ENCODE measurements at places on chromosomes 16 and 17.

- no peak for DNase-seq
Measured at GRCh38 chr16:15572329-15573001, 70.5 kb downstream of the MARF1 start.

GRCh38 chr17:57874434-57875289, 24.8 kb upstream of the MRPS23 start:
- DNase-seq, result no peak

GRCh38 chr17:77352441-77352840, 211.7 kb downstream of the SEC14L1 start:
- DNase-seq, result no peak

- DNase-seq, result no peak
Measured at GRCh38 chr17:48522031-48522653, 8.7 kb downstream of the HOXB1 start.

DNA sequence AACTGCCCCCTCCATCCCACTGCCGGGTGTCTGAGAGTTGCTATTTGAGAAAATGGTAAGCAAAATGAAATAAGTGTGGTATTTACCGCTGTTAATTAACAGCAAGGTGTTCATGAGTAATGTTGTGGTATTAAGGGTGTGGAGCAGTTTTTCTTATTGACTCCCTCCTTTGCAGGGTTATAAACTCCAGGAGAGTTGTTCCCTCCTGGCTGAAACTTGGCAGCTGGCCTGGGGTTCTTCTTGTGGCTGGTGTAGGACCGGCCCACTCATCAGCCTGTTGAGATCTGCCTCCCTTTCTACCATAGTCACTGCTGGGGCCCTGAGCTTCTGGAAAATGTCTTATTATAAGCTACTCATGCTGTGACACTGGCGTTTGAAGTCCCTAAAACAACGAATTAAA, 128.6 kb downstream of the SOX9 start:
- no peak for DNase-seq

- DNase-seq, result no peak
Measured at GRCh38 chr17:35726127-35726952, 5.1 kb upstream of the RASL10B start.

DNA sequence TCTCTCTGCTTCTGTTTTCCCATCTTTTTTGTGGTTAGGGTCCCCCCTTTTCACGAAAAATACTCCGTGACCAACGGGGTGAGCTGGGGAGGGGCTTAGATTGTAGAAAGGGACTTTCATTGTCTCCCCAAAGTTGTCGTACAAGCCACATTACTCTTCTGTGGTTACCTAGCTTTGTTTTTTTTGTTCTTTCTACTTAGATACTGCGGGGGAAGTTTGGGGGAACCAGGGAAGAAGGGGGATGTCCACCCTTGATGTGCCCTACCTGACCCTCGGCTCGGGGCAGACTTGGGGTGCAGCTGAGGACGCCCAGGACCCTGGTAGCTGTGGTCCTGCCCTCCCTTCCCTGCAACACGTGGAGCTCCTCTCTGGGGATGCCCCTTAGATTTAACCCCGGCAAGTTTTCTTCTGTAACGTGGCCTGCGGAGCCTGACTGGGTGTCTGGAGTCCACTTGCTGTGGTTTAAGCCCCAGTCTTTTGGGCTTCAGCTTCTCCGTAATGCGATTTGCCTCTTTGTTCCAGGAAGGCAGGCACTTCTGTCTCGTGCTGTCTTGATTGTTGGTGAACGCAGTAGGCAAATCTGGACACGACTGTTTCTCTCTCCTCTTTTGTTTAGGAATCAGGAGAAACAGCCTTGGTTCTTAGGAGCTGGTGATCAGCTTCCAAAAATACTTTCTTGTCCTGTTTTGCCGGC, 892 bp downstream of the ABCC1 start:
- no peak for DNase-seq

- peak; percentile 48 for DNase-seq
Measured at GRCh38 chr17:80892019-80892855, 99.4 kb upstream of the CHMP6 start.

GRCh38 chr17:61789872-61790271, 73.5 kb downstream of the BRIP1 start:
- DNase-seq, result no peak

DNA sequence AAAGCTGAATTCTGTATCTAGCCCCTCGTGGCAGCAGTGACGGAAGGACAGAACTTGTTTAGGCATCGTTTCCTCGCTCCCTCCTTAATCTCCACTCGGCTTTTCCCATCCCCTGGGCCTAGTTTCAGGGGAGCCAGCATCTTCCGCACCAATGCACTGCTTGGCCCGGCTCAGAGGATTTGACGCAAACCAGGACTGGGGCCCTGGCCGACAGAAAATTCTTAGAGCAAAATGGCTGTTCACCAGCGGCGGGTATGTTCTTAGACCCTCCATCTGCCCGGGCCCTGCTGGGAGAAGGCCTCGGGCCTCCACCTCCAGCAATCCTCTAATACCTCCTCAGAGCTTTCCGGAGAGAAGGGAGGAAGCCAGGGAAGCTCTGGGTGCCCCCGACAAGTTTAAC, 54.6 kb downstream of the TBC1D16 start:
- no peak for DNase-seq

GRCh38 chr16:88074041-88074440, 122.8 kb downstream of the BANP start:
- no peak for DNase-seq

DNA sequence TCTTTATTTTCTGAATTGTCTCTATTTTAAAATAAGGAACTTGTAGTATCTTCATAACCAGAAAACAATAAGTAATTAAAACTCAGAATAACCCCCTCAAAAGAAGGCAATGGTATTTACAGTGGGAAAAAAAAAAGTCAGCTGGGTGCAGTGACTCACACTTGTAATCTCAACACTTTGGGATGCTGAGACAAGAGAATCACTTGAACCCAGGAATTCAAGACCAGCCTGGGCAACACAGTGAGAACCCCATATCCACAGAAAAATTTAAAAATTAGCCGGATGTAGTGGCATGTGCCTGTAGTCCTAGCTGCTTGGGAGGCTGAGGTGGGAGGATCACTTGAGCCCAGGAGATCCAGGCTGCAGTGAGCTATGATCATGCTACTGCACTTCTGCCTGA, 33.5 kb downstream of the ADAM11 start:
- DNase-seq, result no peak

DNA sequence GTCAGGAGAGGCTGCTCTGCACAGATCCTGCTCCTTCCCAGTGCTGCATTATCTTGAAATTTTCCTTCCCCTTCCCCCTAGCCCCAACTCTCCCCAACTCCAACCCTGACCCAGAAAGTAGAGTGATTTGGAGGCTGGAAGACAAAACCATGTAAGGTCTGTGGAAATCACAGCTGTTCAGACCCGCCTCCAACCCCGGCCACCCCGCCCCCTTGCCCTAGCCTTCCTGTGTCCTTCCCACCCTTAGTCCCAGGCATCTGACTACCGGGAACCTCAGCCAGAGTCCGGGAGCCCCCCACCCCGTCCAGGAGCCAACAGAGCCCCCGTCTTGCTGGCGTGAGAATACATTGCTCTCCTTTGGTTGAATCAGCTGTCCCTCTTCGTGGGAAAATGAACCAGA, at the start of gene AOC3:
Gene AOC3 (plus strand): TSS at position 246 of the 400 bp plus-strand sequence. CDS start 145 bp downstream, at position 391.
- DNase-seq, result no peak

DNA sequence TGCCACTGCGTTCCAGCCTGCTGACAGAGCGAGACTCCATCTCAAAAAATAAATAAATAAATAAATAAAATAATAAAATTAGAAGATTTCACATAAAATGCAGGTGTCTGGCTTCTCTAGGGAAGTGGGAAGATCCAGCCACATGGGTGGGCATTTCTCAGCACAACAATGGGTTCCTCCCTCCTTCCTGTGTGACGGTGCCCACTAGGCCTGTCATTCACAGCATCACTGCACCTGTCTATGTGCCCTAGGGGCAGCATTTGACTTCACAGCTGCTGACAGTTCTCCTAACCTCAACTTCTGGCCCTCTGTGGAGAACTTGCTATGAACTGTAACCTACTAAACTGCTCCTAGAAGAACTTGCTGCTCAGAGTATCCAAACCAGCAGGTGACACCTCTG, 3.0 kb downstream of the ABHD15 start:
- no peak for DNase-seq

DNA sequence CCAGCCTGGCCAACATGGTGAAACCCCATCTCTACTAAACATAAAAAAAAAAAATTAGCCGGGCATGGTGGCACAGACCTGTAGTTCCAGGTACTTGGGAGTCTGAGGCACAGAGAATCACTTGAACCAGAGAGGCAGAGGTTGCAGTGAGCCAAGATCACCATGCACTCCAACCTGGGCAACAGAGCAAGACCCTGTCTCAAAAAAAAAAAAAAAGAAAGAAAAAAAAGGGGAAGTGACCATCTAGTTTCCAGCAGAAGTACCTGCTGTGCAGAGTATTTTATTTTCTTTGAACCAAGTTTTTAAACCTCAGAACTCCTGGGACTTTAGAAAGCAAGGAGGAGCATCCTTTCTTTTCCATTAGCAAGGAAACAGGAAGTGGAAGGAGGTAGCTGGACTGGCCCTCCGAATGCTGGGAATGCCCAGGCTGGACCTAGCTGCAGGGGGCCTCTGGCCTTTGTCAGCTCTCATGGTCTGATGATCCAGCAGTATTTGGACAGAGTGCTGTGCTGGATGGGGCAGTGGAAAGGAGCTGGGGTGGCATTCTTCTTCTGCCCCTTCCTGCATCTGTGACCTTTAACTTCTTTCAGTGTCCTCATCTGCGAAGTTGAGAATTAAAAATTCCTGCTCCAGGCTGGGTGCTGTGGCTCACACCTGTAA, 6.6 kb downstream of the GID4 start:
- no peak for DNase-seq

- no peak for DNase-seq
Measured at GRCh38 chr17:50412188-50412732, 13.8 kb upstream of the ACSF2 start.

DNA sequence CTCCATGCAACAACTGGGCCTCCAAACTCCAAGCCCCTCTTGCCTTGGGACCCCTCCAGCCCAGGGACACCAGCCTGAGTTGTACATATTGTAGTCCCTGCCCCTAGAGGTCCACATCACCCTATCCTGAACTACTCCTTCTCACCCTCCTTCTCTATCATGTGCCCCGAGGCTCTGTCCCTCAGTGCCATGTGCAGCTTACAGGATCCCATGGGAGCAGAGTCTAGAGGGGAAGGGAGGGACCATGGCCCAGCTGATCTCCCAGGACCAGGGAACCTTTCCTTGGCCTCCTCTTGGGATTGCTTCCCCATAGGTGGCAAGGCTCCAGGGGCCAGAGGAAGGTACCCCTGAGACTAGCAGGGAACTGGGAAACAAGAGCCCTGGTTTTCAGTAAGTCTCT, 35.3 kb downstream of the TMEM132E start:
- DNase-seq, result no peak

- no peak for DNase-seq
Measured at GRCh38 chr17:32527146-32527545, 40.4 kb downstream of the CDK5R1 start.

DNA sequence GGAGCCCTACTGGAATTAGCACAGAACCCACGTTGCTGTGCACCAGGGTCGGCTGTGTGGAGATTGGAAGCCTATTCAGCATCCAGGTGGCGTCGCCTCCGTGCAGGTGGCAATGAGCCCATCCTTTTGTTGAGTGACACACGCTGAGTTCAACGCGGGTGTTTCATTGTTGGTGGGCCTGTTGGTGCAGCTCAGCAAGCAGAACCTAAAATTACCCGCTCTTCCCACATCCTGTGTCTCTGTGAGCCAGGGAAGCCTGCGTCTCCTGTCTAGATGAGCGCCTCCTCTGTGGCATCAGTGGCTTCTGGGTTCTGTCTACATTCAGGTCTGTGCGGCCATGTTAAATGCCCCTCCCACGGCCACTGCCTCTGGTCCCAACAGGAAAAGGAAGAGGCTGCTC, 14.5 kb downstream of the CD2BP2 start:
- DNase-seq, result no peak

GRCh38 chr16:83392743-83393142, 415.0 kb upstream of the HSBP1 start:
- DNase-seq, result no peak

DNA sequence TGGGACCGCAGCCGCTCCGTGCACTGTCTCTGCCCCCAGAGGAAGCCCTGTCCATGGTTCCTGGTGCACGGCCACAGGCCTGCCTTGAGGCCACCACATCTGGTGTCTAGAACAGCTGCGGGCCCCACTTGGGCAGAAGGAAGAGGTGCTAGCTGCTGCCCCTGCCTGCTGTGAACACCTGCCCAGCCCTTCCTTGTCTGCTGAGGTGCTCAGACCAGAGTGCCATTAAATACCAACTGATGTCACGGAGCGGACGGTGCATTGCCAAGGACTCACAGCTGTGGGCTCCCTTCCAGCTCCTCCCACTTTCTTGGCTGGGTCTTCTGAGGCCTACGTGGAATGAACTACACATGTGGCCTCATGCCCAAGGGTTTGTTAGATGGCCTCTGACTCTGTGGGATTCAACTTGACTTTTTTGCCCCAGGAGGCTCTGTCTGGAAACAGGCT, 146.1 kb downstream of the RAB11FIP4 start:
- DNase-seq, result no peak

DNA sequence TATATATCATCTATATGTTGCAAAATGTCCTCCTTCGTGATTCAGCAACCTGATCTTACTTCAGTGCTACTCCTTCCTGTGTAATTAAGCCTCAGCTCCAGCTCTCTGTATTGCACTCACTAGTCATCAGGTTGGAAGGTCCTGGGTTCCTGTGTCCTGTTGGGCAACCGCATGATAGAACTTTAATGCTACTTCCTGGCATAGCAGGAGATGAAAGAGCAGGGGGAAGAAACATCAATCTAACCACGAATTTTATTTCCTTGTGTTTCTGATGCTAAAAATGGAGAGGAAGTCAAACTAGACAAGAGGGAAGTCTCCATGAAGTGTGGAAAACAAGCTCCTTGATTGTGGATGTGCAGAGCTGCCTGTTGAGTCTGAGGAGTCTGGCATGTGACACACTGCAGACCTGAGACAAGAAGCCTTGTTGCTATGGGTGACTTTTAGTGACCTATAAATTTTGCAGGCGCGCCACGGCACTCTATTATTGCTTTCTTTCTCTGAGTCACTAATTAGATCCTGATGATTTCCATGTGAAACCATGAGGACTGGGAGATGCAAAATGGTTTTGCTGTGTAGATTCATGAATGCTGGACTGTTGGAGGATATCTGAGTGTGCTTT, 25.6 kb downstream of the IGSF6 start:
- no peak for DNase-seq

DNA sequence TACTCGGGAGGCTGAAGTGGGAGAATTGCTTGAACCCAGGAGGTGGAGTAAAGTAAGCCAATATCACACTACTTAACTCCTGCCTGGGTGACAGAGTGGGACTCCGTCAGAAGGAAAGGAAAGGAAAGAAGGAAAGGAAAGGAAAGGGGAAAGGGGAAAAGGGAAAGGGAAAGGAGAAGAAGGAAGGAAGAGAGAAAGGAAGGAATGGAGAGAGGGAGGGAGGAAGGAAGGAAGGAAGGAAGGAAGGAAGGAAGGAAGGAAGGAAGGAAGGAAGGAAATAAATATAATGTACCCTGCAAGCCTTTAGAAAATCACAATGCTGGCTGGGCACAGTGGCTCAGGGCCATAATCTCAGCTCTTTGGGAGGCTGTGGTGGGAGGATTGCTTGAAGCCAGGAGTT, 27.3 kb downstream of the SLC5A11 start:
- DNase-seq, result no peak

All from activated naive CD4-positive, alpha-beta T cell (primary cell).